ENCODE measurements at places on chromosomes 12 and 14.

GRCh38 chr12:51911788-51912711 is 4.7 kb downstream of the ACVRL1 start:
- peak; percentile 78 for DNase-seq

DNA sequence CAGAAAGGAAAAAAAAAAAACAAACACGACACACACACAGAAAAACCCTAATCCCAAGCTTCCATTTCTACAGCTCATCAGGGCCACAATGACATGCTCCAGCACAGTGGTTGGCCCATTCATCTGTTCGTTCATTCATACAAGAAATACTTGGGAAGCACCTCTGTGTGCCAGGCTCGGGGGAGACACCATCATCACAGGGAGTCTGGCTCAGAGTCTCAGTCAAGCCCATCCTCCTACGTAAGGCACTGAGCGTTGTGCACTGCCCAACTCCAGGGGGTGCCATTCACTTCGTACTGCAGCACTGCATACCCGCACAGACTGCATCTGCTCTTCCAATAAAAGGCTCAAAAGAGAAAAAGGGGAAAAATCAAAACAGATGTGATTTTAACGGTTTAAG is 15.3 kb downstream of the VPS37B start:
- DNase-seq = peak; percentile 73

DNA sequence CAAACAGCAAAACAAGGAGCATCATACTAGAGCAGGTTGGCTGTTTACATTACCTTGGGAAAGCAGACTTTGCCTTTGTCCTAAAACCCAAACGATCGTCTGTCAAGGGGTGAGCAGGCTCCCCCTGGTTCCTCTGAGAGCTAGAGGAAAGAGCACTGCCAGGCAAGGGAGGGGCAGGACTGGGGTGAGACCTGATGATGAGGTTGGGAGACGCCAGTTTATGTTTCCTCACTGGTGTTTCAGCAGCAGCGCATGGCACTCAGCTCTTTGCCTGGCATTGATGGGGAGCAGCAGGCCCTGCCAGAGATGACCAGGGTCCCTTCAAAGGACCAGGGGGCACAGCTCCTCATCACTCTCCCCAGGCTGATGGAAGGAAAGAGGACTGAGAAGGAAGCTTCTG is 7.9 kb upstream of the KRT2 start:
- no peak for DNase-seq

DNA sequence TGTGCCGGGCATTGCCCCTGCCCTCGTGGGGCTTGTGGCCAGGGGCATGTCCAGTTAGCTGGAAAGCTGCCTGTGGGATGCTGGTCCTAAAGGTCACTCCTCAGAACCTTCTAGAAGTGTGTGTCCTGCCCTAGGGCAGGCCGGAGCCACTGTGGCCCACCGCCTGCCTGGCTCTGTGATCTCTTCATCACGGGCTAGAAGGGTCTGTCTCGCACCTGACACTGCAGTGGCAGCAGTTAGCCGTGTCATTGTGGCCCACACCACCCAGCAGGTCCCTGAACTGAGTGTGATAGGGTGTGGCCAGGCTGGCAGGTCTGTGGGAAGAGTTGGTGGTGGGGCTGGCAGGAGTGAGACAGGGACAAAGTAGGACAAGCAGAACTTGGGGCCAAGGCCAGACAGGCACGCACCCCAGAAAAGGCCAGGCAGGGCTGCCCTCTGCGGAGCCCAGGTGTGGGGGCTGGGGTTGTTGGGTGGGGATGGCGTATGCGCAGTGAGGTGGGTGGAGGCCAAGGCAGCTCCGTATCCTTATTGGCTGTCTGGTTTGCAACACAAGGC is 41.2 kb downstream of the ADGRD1 start:
- peak; percentile 51 for DNase-seq

DNA sequence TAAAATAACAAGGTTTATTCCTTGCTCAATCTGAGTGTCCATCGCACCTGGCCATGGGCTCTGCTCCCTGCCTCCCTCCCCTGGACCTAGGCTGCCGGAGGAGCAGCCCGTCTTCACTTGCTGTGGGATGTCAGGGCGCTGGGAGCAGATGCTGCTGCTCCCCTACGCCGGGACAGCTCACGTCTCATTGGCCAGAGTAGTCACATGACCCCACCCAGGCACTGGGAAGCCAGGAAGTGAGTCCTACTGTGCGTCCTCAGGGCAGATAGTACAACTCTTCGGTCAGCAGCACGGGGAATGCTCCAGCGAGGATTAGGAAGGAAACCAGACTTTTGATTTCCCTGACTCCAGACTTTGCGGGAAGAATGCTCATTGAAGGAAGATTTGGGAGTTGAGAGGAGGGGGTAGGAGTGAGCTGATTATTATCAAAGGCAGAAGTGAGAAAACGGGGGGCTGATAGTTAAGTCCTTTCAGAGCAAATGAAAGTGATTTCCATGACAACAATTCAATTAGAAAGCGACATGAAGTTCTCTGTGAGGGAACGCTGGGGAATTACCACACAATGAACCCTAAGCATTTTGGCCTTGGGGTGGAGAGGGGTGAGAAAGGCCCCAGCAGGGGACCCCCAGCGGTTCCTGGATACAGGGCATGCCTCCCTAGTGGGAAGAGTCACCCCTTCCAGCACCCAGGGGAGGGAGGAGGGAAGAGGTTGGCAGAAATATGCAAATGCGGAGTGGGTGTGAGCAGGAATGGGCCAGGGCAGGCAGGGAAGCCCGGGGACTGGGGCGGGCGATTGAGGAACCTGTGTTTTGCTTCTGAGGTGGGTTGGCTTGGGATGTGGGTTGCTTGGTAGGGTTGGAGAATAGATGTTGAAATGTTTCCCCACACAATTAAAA is 215.5 kb downstream of the AACS start:
- no peak for DNase-seq

GRCh38 chr14:65243766-65244442 is 141.6 kb upstream of the MAX start:
- DNase-seq = no peak

DNA sequence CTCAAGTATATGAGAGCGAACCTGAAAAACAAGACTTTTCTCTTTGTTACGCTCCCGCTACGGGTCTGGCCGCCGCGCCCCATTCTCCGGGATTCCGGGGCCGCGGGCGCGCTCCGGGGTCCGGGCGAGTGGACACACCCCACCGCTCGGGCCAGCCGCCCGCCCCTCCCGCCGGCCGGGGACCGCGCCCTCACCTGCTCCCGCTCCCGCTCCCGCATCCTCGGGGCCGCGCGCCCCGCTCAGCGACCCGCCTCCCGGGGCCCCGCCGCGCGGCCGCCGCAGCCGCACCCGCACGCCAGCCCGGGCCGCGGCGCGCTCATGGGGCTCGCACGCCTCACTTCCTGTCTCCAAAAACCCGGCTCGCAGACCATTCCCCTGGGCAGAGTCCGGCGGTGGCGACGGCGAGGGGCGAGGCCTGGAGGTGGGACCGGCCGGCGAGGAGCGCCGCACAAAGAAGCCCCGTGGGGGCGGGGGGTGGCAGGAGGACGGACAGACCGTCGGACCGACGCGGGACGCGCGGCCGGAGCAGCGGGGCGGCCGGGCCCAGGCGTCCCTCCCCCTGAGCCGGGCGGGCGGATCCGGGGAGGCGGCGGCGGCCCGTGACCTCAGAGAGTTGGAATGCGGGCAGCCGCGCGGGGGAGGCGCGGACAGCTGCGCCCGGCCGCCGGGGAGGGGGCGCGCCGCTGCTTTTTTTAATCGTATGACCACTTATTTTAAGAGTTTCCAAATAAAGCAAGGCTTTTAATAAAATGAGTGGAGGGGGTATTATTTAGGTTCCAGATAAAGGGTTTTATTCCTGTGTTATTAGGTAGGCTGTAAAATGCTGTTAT is at the start of gene PTPN21:
TSS of gene PTPN21 (minus strand) at position 551 of the 830 bp plus-strand sequence. CDS start 4,590 bp downstream, outside the sequence.
- peak; percentile 77 for DNase-seq

- no peak for DNase-seq
Measured at GRCh38 chr14:38213001-38213400, 5.3 kb downstream of the SSTR1 start.

GRCh38 chr12:127820846-127821245 is 446.1 kb upstream of the TMEM132C start:
- DNase-seq = no peak

GRCh38 chr12:68334132-68334531 is 2.0 kb upstream of the MDM1 start:
- no peak for DNase-seq

GRCh38 chr12:64006211-64006825 is 161.8 kb downstream of the SRGAP1 start:
- no peak for DNase-seq

- no peak for DNase-seq
Measured at GRCh38 chr12:121297435-121297991, 1.0 kb upstream of the CAMKK2 start.

DNA sequence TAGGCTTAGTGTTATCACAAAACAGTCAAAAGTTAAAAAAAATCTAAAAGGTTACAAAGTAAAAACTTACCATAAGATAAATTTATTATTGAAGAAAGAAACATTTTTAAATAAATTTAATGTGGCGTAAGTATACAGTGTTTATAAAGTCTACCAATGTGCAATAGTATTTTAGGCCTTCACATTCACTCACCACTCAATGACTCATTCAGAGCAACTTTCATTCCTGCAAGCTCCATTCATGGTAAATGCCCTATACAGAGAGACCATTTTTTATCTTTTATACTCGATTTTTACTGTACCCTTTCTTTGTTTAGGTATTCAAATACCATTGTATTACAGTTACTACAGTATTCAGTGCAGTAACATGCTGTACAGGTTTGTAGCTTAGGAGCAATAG is 124.5 kb downstream of the ANO4 start:
- DNase-seq = no peak

DNA sequence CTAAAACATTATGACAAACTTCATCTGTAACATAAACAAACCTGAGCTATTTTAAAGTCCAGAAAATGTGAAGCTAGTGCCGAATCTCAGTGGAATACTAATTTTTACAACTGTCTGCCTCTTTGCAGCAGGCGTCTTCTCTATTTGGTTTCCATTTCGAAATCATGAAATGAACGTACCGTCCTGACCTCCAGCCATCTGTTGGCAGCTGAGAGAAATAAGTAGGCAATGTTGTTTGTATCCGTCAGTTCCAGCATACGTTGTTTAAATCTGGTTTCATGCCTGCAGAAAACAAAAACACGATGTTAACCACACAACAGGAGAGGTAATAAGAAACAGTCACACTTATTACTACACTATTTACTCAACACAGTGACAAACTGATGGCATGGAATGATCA is 54.3 kb upstream of the KCNJ8 start:
- DNase-seq = no peak

DNA sequence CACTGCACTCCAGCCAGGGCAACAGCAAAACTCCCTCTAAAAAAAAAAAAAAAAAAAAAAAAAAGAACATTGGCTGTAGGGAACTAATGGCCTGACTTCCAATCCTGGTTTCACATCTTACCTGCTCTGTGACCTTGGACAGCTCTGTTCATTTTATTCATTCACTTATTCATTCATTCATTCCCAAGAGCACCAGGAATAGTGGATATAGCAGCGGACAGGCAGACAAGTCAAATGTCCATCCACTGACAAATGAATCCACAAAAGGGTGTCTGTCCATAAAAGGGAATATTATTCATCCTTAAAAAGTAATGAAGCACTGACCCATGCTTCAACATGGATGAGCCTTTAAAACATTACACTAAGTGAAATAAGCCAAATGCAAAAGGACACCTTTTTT is 27.6 kb upstream of the C12orf76 start:
- DNase-seq = no peak

DNA sequence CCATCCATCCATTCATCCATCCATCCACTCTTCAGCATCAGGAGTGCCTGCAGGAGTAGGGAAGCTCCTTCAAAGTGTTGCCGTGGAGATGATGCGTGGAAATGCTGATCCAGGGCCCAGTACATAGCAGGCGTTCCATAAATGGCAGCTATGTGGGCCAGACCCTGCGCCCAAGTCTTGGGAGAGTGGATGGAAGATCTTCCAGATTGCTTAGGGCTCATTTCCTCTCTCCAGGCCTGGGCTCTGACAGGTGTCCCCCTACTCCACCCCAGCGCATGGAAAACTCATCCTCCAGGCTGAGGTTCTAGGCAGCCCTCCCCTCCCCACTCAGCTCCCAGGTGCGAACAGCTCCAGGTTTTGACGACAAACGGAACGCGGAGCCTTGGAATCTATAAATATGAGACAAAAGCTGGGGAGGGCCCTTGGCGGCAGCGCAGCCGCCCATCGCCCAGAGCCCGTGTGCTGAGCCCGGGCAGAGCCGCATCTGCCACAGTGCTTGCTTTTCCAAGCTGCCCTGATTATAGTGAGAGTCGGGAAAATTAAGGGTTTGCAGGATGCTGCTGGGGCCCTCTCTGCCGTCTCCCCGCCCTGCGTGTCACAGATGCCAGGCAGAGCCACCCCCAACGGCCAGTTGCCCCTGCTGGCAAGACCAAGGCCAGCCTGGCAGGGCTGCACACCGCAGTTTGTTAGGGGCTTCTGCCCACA is 1.6 kb downstream of the BEGAIN start:
- peak; percentile 20 for DNase-seq

- DNase-seq = no peak
Measured at GRCh38 chr12:98425859-98426258, 89.5 kb upstream of the TMPO start.

DNA sequence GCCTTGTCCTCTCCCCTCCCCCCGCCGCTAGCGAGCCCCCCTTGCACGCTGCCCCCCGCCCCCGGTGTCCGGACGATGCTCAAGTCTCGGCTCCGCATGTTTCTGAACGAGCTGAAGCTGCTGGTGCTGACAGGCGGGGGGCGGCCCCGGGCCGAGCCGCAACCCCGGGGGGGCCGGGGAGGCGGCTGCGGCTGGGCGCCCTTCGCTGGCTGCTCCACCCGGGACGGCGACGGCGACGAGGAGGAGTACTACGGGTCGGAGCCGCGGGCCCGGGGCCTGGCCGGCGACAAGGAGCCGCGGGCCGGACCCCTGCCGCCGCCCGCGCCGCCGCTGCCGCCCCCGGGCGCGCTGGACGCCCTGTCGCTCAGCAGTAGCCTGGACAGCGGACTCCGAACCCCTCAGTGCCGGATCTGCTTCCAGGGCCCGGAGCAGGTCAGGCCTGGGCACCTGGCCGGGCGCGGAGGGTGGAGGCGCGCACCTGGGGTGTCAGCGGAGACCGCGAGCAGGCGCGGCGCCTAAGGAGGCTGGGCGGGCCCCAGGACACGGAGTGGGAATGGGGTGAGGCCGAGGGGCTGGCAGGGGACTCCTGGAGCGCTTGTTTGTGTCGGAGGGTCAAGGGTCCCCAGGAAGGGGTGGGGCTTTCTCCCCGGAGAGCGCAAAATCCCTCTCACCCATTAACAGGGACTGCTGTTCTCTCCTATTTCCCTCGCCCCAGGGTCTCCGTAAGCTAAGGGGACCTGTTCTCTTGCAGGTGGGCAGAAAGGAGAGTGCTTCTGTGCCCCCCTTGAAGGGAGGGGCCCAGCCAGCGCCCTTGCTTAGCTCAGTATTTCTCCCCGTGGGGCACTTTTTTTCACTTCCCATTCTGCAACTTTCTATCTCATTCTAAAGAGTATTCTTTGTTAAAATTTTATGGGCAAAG is 810 bp downstream of the MARCHF9 start:
- peak; percentile 84 for DNase-seq

- no peak for DNase-seq
Measured at GRCh38 chr12:98780261-98780660, 135.2 kb downstream of the APAF1 start.
